ENCODE measurements at places on chromosomes 4 and X.

GRCh38 chrX:129653181-129653970 lies 1.4 kb downstream of the APLN start:
- no peak for DNase-seq

DNA sequence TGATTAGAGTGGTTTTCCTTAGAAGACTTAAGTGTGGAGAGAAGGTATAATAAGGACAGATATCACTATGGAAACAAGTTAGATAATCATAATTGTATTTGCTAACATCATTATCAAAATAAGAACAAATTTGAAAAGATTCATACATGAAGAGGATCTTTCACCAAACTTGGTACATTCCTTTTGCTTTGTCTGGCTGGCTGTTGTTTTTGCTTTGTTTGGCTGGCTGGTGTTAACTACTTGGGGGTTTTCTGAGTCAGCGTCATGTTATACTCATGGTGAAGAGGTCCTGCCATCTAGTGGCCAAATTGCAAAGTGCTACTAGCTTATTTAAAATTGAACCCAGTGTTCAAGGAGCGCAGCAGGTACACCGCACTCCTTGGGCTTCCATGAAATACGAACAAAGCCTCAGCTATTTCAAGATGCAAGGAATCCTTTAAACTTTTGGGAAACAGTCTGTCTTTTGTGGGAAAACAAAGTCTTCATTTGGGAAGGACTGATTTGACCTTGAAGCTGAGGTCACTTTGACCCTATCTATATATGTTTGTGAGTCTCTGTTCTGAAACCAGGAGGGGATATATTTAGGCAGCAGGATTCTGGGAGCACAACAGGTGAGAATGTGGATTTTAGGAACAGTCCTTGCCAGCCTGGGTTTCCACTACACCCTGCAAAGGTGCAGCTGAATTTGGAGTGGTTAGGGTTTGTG lies 129.7 kb downstream of the PLS3 start:
- DNase-seq: no peak

GRCh38 chrX:96771486-96771885 lies 86.8 kb downstream of the DIAPH2 start:
- no peak for DNase-seq

- DNase-seq: no peak
Observed at GRCh38 chr4:61336916-61337315, 136.8 kb downstream of the ADGRL3 start.

DNA sequence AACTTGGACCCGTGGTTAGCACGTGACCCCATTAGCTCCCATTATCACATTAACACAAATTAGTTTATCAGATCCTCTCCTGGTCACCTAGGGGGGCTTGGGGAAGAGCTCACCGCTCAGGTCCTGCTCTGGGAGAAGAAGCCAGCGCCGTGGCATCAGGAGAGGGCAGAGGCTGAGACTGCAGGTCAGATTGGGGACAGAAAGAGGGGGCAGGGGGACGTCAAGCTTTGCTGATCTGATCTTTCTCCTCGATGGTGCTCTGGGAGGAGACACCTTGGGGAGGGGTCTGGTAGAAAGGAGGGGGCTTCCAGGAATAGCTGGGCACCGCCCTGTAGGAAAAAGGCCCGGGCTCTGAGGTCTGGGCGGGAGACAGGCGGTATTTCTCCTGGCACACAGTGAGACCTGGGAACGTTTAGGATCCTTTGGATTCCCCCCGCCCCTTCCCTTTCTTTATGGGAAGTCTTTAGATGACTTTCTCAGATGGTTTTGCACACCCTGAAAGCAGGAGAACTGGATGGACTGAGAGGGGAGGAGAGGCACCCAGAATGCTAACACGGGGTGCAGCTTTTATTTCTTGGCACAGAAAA lies 9.1 kb upstream of the ELF4 start:
- DNase-seq: no peak

GRCh38 chr4:102420563-102421398 lies 75.5 kb upstream of the SLC39A8 start:
- DNase-seq: no peak

GRCh38 chr4:111952688-111953087 lies 192.6 kb upstream of the FAM241A start:
- no peak for DNase-seq

DNA sequence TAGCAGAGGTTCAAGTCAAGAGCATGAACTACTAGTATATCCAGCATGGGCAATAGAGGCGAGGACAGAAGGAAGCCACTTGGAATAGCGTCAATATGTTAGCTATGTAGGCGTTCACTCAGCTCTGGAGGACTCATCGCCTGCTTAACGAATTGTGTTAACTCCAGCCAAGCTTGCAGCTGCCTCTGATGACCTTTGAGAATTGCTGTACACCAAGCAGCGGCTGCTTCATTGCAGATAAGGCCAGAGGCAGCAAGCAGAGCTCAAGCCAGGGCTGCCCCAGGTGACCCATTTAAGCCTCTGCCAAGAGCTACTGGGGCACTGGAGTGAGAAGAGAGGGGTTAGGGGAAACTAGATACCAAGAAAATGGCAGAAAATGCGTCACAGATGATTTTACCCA lies 160.2 kb upstream of the IGFBP7 start:
- no peak for DNase-seq

GRCh38 chr4:114316789-114317188 lies 281.8 kb upstream of the UGT8 start:
- no peak for DNase-seq

GRCh38 chr4:102449751-102450352 lies 51.3 kb upstream of the NFKB1 start:
- DNase-seq: no peak

GRCh38 chr4:82525307-82525911 lies 36.4 kb downstream of the TMEM150C start:
- no peak for DNase-seq

DNA sequence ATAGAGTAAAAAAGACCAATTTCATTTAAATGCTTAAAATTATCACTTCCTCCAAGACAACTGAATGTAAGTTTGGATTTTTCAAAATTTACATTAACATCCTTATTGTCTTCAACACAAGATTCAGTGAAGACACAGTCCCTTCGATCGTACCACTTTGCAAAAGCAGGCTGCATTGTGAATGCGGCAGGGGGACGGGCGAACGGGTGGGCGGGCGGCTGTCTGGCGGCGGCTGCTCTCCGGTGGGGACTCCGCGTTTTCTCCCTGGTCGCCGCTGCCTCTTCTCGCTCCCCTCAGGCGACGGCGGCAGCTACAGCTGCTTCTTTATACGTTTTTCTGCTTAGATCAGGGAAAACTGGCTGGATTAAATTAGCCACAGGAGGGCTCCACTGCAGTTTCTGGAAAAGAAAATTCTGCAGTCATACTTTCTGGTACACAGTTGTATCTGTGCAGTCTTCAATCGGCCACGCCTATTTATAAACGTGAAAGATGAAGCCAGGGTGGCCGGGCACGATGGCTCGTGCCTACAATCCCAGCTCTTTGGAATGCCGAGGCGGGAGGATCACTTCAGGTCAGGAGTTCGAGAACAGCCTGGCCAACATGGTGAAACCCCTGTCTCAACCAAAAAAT lies 33.9 kb upstream of the HPF1 start:
- no peak for DNase-seq

DNA sequence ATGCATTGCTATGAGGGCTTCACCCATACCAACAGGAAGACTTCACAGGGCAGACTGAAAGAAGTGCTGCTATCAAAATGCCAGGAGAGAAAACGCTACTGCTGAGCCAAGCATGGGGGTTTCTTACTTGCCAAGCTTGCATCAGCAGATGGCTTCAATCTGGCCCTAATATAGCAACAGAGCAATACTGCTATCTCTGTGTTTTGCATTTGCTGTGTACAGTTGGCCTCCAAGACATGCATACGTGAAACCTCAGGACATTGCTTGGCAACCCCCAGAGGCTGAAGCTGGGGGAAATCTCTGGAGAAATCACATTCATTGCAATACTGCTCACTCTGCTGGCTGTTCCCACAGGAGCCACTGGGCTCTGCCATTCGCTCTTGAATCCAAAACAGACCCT lies 127.2 kb upstream of the GPC4 start:
- DNase-seq: no peak

- DNase-seq: no peak
Observed at GRCh38 chr4:174100910-174101309, 182.6 kb downstream of the FBXO8 start.

GRCh38 chr4:101101072-101101471 lies 246.3 kb downstream of the PPP3CA start:
- no peak for DNase-seq

DNA sequence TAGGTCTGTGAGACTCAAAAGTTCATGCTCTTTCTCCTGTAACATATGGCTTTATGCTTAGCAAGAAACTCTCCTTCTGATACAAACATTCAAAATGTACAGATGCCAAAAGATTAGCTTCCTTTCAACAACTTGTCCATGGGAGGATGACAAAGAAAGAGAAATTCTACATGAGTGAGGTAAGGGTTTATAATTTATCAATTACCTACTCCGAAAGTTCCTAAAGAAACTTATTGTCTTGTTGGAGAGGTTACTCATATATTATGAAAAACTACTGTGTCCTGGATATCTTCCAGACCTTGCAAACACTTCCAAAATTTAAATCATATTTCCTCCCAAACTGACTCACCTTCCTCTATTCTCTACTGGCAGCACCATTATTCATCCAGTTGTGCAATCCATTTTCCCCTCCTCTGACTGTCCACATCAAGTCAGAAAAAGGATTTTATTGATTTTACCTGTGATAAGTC lies 65.1 kb downstream of the ENPEP start:
- no peak for DNase-seq

DNA sequence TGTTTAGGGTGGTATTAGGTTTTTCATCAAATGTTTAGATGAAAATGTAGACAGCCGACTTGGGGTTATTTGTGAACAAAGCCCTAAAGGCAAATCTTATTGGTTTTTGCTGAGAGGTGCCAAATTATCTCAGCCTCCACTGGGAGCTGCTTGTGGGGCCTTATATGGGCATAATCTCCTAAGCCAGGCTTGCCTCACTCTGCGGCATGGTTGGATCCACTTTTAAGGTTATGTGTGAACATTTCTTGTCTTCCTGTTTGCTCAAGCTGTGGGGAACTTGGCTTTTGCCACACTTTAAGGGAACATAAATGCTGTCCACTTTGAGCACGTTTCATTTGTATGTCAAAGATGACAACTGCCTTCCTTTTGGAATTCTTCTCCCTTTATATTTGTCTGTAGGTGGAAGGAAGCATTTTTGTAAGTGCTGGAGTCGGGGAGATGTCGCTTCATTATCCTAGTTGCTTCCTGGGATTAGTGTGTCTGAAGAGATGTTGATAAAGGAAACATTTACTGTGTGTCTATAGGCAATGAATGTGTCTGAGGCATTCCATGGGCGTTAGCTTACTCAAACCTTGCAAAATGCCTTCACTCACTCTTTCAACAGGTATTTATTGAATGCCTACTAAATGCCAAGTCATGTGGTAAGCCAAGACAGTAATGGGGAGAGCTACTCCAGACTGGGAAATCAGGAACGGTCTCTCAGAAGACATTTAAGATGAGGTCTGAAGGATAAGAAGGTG lies 78.3 kb downstream of the SLC9A6 start:
- DNase-seq: no peak

GRCh38 chr4:76590798-76591281 lies 155.8 kb downstream of the SHROOM3 start:
- no peak for DNase-seq

Measured in stimulated activated CD8-positive, alpha-beta memory T cell treated with anti-CD3 and anti-CD28 coated beads, Interleukin-7, amount 100 ng/mL, for 1 hour (primary cell).